Jurkat, Clone E6-1 (cell line): ENCODE measurements at places on chromosomes 11 and 22.

- DNase-seq: no peak
Observed at GRCh38 chr11:125261588-125261987, 97.0 kb downstream of the PKNOX2 start.

GRCh38 chr11:41999066-41999465 is 539.6 kb upstream of the LRRC4C start:
- DNase-seq: no peak

DNA sequence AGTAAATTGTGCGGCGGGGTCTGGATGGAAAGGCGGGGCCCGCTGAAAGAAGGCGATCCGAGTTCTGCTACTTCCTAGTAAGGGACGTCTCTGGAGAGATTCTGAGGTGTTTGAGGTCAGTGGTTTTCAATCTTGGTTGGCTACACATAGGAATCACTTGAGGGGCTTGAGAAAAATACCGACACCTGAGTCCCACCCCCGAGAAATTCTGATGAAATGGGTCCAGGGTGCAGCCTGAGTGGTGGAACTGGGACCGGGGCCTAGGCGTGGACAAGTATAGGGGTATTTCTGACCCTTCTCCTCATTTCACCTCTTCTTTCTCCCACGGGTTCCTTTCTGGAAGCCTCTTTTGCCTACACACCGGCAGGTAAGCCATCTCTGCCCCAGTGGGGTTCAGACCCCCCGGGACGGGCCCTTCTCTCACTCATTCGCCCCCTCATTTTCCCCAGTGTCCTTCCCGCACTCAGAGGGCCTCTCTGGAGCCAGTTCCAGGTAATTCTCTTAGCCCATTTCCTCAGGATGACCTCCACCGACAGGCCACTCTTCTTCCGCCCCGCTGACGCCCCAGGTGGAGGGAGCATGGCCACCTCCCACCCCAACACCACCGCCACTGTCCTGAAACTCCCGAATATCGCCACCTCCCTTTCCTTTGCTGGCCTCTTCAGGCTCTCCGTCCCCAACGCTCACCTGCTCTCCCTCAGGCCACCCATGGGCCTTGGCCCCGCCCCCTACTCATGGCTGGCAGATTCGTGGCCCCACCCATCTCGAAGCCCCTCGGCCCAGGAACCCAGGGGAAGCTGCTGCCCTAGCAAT is 11.8 kb downstream of the ROBO3 start:
- DNase-seq: no peak

- peak; percentile 97 for DNase-seq
Observed at GRCh38 chr11:73779084-73779902, 8.4 kb upstream of the MRPL48 start.

DNA sequence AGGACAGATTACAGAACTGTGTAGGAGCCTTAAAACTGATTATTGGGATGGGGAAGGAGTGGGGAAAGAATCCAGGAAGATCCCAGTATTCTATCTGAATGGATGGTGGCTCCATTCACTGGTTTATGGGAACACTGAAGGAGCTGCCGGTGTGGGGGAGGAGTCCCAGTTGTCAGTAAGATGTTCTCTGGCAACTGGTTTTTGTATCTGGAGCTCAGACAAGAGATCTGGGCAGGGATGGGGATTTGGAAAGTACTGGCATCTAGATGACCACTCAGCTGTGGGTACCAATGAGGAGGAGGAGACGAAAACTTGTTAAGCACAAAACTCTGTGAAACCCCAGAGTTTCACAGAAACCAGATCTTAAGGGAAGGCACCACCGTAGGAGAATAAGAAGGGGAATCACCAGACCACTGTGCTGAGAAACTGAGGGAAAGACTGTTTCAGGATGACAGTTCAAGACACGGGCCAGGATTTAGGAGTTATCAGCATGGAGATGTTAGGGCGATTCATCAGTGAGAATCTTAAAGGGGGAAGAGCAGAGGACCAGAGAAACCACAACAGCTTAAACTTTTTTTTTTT is 28.1 kb downstream of the LDLRAD3 start:
- DNase-seq: no peak

GRCh38 chr11:45897556-45897955 is 9.5 kb downstream of the FREY1 start:
- DNase-seq: no peak

DNA sequence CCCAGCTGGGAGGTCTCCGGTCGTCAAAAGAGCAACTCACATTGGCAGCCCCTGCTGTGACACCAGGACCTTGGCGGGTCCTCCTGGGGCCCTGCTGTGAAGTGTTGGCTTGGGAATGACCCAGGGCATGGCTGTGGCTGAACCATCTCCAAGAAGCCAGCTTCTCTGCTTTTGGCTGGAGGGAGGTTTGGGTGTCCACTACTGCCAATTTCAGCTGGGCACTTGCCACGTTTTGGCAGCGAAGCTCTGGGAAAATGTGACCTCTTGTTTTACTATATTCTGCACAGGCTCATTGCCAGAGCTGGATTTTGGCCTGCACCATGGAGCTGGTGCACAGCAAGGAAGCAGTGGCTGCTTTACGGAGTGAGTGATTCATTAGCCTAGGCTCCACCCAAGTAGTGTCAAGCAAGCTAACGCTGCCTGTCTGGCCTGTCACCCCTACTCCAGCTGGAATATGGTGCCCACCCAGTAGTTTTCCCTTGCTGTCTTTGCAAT is 24.3 kb upstream of the SMCO4 start:
- DNase-seq: no peak

DNA sequence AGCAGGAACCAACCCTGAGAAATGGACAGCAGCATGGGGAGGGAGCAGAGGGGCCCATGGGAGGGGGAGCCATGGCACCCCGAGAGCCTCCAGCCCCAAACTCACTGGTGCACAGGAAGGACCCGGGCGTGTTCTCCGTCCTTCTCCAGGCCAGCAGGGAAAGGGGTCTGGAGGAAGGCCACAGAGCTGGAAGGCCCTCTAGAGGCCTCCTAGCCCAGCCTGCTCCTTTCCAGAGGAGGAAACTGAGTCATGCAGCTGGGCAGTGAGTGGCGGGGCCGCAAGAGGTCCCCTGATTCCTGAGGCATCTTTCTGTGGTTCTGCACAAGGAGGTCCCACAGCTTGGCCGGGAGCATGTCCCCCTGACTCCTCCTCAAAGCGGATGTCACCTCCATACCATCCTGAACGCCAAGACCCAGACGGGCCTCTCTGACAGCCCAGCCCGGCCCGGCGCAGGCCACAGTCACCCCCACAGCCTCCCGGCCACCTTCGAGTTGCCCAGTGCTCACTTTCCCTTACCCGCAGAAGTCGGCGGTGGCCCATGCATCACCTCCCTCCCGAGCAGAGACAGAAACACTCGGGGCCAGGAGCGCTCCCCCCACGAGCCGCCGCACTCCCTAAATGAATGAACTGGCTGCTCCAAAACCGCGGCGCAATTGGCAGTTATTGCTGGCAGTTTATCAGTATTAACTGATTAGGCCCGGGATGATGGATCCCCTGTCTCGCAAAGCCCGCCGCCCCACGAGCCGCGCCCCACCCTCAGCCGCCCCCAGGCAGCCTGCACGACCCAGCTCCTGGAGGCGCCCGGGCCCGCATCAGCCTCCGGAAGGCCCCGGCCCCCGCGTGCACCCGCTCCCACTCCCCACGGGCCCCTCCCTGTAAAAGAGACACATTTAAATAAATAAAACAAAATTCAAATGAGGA is 272.5 kb downstream of the BUD13 start:
- no peak for DNase-seq

GRCh38 chr22:32255726-32256125 is 579 bp upstream of the SLC5A4 start:
- DNase-seq: peak; percentile 58

GRCh38 chr11:2077061-2077802 is 62.0 kb downstream of the IGF2 start:
- no peak for DNase-seq

- no peak for DNase-seq
Observed at GRCh38 chr11:125128450-125128849, 17.0 kb upstream of the TMEM218 start.

- DNase-seq: no peak
Observed at GRCh38 chr11:44564166-44564565, 1.3 kb upstream of the CD82 start.

DNA sequence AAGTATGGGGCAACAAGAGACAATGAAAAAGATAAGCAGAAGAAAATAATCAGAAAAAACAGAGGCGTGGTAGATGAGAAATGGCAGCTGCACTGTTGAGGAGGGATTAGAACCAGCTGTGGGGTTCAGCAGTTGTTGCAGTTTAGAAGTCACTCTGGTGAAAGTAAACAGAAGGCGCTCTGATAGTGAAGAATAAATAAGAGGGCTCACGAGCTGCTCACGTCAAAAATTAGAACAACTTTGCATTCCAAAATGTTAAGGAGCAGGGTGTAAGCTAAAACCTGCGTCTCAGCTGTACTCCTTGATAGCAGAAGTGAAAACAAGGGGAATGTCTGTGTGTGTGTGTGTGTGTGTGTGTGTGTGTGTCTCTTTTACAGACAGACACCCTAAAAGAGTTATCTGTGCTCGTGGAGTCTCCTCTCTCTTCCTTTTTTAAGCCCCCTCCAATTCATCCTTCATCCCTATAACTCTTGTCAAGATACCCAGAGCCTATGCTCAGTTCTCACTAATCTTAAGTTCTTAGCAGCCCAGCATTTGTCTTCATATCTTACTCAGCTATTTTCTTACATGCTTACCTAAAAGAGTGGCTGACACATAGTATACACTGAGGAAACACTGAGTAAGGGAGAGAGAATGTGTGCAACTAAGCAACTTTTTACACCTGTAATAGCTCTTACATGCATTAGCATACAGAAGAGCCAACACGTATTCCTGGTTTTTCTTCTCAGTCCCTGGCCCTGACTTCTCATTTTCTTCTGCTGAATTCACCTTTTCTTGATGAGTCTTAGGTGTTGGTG is 8.9 kb downstream of the TTC17 start:
- DNase-seq: no peak

DNA sequence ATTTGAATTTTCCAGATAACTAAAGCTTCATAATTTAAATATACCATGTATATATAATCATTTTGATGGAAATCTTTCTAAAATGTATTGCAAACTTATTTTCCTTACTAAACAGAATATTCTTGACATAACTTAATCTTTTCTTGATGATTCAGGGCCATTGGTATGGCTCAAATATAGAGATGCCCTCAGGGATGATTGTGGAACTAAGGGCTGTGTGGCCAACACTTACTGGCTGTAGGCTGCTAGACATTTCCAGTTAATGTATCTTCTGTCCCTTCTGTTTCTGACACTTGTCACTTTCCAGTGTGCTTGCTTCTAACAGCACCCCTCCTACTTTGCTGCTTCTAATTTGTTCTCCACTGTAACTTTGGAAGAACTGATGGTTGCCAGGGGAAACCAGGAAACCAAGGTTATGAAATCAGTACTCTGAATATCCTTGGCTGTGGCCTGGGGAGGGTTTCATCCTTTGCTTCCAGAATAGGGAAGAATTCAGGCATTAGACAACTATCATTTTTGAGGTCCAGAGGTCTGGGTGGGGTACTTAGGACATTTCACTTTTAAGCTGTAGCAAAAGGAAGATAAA is 697.2 kb downstream of the ETS1 start:
- DNase-seq: no peak

DNA sequence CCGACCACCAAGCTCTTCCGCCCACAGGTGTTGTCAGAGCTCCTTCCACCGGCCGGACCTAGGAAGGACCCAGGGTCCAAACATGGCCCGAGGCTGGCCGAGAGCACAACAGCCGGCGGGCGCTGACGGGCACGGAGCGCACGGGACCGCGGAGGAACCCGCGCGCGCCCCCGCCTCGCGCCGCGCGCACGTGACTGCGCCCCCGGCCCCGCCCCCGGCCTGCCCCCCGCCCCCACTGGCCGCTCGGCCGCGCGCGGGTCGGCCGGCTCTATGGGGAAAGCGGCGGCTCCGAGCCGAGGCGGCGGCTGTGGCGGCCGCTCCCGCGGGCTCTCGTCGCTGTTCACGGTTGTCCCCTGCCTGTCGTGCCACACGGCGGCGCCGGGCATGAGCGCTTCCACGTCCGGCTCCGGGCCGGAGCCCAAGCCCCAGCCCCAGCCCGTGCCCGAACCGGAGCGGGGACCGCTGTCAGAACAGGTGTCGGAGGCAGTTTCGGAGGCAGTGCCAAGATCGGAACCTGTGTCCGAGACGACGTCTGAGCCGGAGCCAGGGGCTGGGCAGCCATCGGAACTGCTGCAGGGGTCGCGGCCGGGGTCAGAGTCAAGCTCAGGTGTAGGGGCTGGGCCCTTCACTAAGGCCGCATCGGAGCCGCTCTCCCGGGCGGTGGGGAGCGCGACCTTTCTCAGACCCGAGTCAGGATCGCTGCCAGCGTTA is at the start of gene OSBP2:
TSS of gene OSBP2 (plus strand) at position 235 of the 711 bp plus-strand sequence. CDS start at position 271, 36 bp downstream.
- no peak for DNase-seq

DNA sequence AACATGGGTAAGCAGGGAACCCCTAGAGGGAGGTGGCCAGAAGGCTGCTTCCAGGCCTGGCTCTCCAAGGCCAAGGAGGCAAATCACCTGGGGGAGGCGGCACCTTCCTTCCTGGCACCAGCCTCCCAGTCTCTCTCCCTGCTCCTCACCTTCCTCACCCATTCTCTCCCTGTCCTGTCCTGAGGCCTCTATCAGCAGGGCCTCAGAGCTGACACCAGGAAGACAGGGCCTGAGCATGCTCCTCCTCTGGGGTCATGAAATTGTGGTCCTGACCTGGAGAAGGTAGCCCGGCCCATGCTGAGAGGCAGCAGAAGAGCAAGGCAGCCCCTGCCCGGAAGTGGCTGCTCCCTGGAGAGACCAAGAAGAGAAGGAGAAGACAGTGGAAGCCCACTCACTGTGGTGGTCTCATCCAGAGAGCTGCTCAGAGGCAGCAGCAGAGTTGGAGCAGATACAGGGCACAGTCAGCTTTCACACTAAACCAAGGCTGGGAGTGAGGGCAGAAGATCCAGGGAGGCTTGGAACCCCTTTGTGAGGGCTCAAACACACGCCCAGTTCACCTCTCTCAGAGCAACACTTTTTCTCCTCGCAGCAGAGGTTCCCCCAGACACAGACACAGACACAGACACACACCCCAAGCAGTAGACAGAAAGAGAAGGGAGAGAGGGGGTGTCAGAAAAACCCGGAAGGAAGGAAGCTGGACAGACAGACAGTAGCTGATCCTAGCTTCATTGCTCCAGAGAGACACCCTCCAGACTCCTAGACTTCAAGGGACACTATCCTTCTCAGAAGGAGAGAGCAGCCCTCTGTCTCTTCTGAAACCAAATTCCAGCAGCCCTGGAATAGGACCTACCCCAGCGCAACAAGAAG is 1.8 kb downstream of the BCL9L start:
- DNase-seq: no peak

GRCh38 chr11:8309862-8310261 is 46.2 kb upstream of the LMO1 start:
- DNase-seq: peak; percentile 7
